ENCODE measurements at places on chromosomes 2 and 18. TPM values are rescaled to one million over a fixed set of nuclear protein-coding genes. Genes with fewer than 3 reads are reported as not detected.
A peak's percentile ranks its signal among the peaks of the same experiment; 100 is the strongest.

- DNase-seq: no peak
These were observed 23.0 kb downstream of the ERMN start for GRCh38 chr2:157302492-157303099.

GRCh38 chr2:19577723-19578122 lies 219.3 kb upstream of the OSR1 start:
- DNase-seq: no peak

DNA sequence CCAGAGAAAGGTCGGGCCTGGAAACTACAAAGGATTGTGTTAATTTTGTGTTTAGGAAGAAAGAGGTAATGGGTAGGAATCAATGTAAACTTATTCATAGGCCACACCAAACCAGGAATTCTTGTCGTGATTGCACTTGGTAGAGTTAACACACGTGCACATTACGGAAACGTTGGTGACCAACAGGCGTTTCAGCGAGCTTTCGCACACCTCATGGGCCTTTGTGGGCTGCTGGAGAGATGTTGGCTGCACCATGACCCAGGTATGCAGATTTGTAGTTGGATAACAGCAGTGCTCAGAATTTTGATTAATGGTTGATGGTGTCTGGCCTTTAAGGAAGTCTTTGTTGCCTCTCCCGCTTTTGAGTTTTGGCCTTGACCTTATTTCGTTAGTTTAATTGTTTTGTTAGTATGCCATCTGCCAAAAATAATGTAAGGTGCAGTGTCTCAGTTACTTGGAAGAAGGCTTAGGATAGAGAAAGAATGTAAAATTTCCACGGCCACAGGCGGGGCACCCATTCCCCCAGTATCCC lies 1.9 kb downstream of the ZNF236 start:
- DNase-seq: no peak

GRCh38 chr18:25144820-25145219 lies 207.1 kb downstream of the ZNF521 start:
- DNase-seq: no peak

DNA sequence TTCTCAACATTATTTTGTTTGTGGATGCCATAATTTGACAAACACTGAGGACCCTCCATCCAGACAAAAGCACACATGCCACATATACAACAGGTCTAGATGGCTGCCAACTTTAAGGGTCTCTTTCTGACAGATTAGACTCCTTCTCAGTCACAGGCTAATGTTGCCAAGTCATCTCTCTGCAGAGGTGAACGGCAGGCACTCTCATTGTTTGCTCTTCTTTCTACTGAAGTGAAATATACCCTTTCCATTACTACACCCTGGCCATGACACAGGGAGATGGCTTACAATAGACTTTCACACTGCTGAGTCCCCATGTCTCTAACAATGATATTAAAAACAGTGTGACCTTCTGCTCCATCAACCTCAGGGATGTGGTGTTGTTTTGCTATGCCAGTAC lies 47.5 kb upstream of the ZNF397 start:
- DNase-seq: no peak

DNA sequence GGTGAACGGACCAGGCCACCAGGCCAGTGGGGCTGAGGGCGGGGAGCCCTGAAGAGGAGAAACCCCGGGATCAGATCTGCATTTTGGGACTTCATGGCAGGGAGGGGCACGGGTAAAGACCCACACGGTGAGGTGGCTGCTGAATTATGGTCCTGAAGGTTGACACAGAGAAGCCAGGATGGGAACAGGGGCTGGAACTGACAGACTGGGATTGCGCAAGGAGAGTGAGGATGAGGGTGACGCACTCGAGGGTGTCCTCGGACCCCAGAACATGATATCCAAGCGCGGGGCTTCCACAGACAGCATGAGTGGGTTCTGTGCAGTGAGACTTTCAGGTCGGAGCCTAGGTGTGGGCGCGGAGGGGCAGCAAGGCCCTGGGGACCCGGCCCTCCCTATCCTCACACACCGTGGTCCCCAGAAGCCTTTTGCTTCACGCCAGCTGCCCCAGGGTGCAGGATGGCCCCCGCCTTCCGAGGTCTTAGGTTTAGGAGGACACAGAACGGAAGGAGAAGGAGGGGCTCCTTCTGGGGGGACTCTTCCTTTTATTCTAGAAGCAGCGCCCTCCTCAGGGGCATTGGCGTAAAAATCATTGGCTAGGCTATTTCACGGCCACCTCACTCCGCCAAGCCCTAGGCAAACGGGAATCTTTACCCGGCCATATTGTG lies 416.8 kb upstream of the HS6ST1 start:
- DNase-seq: no peak

DNA sequence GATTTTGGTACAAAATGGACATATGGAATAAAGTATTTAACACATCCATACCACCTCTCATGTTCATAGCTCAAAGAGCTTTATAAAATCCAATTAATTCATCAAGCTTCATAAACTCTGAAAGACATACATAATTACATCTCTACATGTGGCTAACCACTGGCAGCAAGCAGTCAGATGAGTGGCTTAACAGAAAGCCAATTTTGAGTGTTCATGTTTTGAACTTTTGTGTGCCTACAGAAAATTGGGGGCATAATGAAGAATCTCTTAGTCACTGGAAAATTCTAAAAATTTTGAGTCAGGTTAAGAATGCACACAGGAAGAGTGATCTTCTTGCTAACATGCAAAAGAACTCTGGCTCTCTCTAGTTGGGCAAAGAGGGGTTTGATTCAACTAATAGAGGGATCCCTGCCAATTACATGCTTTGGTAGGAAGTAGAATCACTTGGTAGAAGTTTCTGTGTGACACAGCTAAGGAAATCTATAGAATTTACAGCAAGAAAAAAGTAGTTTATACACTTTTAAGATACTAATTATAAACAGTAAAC lies 287.4 kb downstream of the NOL4 start:
- DNase-seq: no peak

GRCh38 chr18:59700535-59700967 lies 3.3 kb upstream of the CCBE1 start:
- no peak for DNase-seq

GRCh38 chr18:29753379-29753778 lies 1289.2 kb downstream of the DSC3 start:
- no peak for DNase-seq

DNA sequence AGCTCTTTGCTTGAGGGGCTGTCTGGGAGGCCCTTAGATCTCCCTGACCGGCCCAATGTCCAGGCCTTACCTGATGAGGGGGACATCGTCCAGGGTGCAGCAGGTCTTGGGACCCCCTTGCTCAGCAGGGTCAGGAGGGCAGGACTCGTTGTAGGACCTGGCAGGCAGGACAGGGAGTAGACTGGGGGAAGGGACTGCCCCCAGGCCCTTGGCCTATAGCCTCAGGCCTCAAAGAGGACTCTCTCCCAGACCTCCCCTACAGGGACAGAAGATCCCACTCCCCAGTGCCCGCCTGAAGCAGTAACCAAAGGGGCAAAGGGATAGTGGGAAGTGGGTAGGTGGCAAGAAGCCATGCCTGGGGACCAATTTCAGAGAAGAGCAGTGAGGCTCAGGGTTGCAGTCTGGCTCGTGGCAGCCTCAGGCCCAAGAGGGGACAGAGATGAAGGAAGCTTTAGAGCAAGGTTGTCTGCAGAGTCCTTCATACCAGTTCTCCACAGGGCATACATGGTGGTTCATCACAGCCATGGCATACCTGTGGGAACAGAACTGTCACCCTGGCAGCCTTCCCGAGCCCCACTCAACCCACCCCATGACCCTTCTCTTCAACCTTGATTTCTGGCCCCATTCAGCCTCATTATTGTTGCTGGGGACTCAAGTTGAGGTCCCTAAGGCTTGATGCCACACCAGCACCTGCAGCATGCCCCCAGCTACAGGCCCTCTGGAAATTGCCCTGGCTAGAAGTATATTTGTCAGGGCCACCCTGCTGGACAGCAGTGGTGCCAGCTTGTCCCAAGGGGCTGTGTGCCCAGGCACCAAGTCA lies 1.3 kb downstream of the TMEM150A start:
- DNase-seq: no peak

- DNase-seq: no peak
These were observed 6.0 kb downstream of the SOX11 start for GRCh38 chr2:5698134-5698533.

- DNase-seq: no peak
These were observed 109.8 kb downstream of the UPP2 start for GRCh38 chr2:158211502-158211901.

- no peak for DNase-seq
These were observed 132.3 kb upstream of the TNP1 start for GRCh38 chr2:216992056-216992675.

DNA sequence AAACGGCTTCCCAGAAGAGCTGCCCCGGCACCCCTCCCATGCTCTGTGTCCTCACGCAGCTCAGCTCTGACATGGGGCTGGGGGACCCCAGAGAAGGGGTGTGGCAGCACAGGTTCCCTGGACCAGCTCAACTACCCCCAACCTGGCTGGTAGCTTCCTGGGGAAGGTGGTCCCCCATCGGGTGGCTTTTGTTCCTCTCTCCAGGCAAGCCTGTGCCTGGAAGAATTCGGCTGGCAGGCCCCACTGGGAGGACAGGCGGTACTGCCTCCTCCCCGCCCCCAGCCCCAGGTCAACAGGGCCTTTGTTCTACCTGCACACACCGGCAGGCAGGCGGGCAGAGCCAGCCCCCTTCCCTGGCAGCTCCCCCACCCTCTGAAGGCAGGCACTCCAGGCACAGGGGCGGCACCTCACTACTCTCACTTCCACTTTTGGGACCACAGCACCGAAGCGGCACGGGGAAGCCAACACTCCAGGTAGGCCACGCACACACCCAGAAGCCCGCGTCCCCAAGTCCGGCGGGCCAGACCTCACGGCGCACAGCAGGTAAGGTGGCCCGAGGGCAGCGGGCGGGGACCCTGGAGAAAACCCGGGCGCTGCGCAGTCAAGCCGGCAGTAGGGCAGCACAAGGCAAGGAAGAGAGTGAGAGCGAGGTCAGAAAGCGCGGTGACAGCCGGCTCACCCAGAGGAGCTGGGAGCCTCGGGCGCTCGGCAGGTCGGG lies 1.3 kb downstream of the HS6ST1 start:
- DNase-seq: peak; percentile 46

DNA sequence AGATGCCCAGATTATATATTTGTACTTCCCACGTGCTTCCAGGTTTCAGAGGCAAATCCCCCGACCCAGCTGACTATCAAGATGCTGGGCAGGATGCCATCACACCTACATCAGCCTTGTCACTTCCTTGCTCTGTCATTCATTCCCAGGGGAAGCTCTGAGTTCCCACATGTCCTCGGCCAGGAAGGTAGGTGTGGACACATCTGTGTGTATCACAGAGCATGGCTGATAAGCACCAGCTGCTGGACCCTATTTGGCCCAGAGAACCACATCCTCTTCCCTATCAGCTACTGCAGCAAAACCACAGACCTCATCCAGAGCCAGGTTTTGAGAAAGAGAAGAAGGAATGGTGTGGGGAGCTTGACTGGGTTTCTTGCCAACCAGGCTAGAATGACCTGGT lies 31.9 kb upstream of the ITGA6 start:
- DNase-seq: no peak

GRCh38 chr2:118089139-118089800 lies 999 bp downstream of the INSIG2 start:
- no peak for DNase-seq

DNA sequence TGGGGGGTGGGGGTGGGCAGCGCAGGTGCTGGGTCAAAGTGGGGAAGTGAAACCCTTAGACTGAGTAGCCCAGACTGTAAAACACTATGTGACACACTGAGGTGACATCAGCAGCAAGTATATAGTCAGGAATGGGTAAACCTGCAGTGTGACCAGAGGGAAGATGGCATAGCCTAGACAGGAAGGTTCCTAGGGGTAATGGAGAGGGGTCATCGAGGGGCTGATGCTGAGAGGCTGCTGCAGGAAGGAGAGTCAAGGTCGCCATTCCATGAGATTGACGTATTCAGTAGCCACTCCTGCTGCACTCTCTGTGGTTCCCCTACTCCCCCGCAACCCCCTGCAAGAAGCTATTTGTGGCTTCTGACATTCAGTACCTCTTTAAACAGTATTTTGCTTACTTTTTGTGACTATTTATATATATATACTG lies 111.7 kb downstream of the CHST9 start:
- DNase-seq: no peak

- DNase-seq: no peak
These were observed 118.1 kb upstream of the EPAS1 start for GRCh38 chr2:46179037-46179621.

DNA sequence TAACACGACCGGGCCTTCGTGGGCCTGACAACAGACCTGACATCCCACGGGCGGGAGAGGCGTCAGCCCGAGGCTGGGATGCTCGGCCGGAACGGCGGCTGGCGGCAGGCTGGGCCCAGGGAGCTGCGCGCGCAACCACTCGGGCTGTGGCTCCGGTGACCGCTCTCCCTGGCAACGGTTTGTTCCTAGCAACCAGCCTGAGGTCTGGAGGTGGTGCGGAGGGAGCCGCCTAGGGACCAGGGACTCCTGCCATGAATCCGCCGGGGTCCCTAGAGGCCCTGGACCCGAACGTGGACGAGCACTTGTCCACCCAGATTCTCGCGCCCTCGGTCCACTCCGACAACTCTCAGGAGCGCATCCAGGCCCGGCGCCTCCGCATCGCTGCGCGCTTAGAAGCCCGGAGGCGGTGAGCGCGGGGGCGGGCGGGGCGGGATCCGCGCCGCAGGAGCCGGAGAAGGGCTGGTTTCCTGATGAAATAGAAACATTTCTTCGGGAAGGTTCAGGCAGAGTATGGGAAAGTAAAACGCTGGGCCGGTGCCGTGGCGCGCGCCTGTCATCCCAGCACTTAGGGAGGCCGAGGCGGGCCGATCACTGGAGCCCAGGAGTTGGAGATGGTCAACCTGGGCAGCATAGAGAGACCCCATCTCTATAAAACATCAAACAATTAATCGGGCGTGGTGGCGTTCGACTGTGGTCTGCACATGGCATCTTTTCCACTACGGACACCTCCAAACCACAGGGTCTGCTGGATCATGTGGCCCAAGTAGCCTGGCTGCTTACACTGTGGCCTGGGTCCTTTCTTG lies at the start of gene DRC1:
DRC1 (plus strand) TSS at position 182 of the 803 bp plus-strand sequence; CDS start at position 252, 70 bp downstream.
- peak; percentile 86 for DNase-seq

GRCh38 chr2:232530626-232531260 lies 4.8 kb downstream of the CHRND start:
- no peak for DNase-seq

DNA sequence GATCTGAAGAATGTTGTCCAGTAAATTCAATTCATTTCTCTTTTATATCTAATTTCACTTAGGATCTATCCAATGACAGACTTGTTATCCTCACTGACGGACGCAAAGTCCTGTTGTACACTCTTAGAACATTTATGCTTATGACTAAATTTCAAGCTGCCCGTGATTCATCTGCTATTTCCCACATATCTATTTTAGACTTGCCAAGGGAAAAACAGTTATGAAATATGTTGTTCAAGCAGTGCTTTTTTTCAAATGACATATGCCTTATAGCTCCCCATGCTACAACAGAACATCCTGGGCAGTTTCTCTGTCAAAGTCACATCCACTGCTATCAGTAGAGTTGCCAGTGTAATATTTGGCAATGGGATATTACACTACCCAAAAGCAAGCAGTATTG lies 94.2 kb upstream of the CBLN2 start:
- DNase-seq: no peak

The KIAA2012 gene
- total RNA-seq: 0.24 TPM

The APOB gene
- total RNA-seq: 0.23 TPM

The LHCGR gene
- total RNA-seq: not detected

The CEBPZOS gene
- total RNA-seq: not detected

The NPPC gene
- 0.73 TPM for total RNA-seq

The ARHGAP25 gene
- total RNA-seq: 1.2 TPM

The TUBA3E gene
- not detected for total RNA-seq

The ACMSD gene
- total RNA-seq: not detected

The MYO5B gene
- total RNA-seq: 15.6 TPM

The PAX8 gene
- 0.13 TPM for total RNA-seq
